ENCODE measurements at places on chromosomes 16 and 17. TPM values are rescaled to one million over a fixed set of nuclear protein-coding genes. Genes with fewer than 3 reads are reported as not detected.

Gene GRAP
- polyA plus RNA-seq: 13.2 TPM

Gene MYOCD
- 7.3 TPM for polyA plus RNA-seq

Gene ENPP7
- not detected for polyA plus RNA-seq

Gene AP1G1
- polyA plus RNA-seq: 125 TPM

- DNase-seq: no peak
Measured at GRCh38 chr16:57711346-57711745, 16.7 kb downstream of the DRC7 start.

DNA sequence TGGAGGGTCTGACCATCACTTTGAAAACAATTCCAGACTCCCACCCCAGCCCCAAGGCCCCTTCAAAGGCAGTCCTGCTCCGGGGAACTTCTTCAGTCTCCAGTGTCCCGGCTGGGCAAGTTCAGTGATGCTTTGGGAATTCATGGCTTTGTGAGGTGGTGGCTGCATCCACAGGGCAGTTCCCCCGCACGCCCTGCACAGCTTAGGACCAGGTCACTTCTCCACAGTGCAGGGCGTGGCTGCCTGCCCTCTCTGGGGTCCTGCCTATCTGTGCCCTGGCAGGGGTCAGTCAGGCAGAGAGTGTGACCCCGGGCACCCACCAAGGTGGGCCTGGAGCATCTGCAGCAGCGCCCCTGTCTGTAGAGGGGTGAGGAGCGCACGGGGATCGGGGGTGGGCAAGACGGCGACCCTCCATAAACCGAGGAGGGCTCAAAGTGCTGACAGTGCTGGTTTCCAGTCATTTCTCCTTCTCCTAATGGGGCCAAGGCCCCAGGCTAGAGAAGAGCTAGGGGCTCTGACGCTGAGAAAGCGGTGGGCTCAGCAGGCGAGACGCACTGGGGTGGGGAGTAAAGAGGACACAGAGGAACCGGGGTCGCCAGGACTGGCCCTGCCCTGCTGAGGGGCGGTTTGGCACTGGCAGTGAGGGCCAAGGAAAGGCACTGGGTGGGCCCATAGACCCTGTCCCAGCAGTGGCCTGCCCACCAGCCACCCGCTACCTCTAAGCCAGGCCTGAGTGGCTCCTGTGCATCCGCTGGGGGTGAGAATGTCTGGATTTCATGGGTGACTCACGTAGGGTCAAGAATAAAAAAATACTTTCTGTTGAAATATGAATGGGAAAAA, 4.2 kb upstream of the ARHGAP27 start:
- no peak for DNase-seq

Gene TLCD3B
- polyA plus RNA-seq: 194 TPM

DNA sequence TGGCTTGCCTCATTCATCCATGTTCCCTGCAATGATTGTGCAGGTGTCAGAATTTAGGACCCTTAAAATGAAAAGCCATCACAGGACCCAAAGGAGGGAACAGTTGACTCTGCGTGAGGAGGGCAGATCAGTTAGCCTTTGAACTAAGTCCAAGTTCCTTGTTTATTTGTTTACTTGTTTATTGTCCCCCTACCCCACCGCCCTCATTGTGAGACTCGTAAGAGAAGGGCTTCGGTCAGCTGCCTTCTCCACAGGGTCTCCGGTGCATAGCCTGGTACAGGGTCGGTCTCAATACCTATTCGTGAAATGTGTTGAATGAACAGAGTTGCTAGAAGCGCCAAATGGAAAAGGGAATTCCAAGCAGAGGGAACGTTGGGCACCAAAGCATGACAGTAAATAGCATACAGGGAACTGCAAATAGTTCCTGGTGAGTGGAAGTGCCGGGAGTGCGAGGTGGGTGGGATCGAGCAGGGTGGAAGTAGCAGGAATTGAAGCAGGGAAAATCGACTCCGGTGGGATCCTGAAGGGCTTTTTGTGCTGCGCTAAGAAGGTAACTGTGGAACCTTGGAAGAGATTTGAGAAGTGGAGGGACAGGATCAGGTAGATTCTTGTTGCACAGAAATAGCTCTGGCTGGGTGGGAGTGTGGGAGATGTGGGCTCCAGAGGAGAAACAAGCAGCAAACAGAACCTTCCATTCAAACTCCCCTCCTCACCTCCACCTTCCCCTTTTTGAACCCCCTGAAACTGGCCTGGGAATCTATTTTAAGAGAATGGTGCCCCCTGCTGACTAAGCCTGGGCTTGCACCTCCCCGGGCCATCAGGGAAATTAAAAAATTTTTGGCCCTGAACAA, 12.7 kb downstream of the SLC35B1 start:
- DNase-seq: peak; percentile 81

Gene HS3ST3B1
- 2.1 TPM for polyA plus RNA-seq

Gene C16orf74
- polyA plus RNA-seq: 4.3 TPM

DNA sequence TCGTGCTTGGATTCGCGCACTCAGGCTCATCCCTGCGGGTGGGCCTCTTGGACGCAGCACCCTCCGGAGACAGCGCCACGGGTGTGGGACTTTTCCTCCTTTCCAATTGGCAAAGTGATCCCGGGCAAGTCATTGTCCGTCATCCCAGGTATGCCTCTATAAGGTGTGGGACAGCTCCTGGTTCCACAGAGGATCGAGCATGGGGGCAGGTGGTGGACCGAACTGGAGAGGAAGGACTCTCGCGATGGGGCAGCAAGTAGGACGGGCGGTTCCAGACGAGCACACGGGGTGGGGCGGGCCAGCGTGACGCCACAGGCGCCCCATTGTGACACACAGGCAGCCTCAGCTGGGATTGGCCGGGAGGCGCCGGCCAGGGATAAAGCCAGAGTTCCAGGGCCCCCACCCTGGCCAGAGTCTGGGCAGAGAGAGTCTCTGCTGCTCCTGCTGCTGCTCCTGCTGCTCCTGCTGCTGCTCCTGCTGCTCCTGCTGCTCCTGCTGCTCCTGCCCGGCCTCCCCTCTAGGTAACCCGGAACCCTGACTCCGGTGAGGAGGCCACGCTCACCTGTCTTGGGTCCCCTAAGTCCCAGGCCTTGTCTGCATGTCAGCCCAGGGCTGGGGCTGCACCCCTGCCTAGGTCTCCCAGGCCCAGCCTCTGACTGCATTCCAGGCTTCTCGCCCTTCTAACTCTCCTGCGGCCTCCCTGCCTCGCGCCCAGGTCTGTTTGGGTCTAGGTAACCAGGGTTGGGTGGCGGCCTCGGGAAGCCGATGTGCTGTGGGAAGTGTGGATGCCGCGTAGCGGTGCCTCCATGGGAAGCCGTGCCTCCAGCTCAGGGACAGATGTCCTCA, 38.5 kb upstream of the SLC47A1 start:
- peak; percentile 24 for DNase-seq

- peak; percentile 71 for DNase-seq
Measured at GRCh38 chr16:85616607-85617321, 3.6 kb downstream of the GSE1 start.

Gene HOXB1
- polyA plus RNA-seq: not detected

Gene SULT1A4
- 19.4 TPM for polyA plus RNA-seq

- DNase-seq: peak; percentile 80
Measured at GRCh38 chr17:18257982-18258355, 569 bp downstream of the FLII start.

Gene OSGIN1
- 18.5 TPM for polyA plus RNA-seq

DNA sequence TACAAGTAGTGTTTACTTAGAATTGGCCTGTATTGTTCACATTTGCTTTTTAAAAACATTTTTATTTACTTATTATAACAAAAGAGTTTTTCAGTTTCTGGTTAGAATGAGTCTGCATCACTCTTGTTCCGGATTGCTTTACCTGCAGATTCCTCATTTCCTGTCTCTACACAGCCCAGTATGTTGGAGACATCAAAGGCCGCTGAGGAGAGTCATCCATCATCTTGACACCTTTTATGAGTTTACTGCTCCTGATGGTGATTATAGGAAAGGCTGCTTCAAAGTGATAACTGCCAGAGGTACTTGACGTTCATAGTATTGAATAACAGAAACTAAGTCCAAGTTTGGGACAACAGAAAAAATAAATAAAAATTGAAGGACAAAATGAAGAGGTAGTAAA, 490.5 kb upstream of the CA10 start:
- no peak for DNase-seq

GRCh38 chr16:67509016-67509415, 19.6 kb upstream of the RIPOR1 start:
- no peak for DNase-seq

GRCh38 chr17:76121932-76122430, 18.4 kb upstream of the EXOC7 start:
- peak; percentile 43 for DNase-seq

Gene CES2
- 34.4 TPM for polyA plus RNA-seq

DNA sequence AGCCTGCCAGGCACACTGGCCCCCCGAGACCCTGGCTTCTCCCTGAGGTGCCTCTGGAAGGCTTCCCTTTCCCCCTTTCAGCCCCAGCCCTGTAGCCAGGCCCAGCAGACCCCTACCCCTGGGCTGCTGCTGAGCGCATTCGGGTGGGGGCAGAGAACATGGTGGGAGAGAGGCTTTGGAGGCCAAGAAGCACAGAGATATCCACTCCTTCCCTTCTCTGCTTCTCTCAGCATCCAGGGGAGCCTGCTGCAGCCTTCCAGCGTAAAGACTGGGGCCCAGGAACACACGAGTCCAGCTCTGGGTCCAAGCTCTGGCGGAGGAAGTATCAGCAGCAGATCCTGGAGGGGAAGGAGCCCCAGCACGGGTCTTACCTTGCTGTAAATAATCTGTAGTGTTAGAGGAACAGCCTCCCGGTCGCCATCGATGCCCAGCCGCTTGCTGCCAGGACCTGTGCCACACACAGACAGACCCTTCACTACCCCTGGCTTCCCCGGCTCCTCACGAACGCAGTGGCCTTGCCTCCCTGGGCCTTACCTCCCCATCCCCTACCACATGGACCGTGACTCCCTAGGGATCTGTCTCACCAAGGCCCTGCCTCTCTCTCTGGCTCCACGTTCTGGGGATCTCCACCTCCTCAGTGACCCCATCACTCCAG, 17.0 kb upstream of the PIK3R6 start:
- DNase-seq: no peak

GRCh38 chr16:4232541-4233386, 9.1 kb downstream of the SRL start:
- peak; percentile 62 for DNase-seq

GRCh38 chr17:1726626-1727257, 2.2 kb downstream of the WDR81 start:
- no peak for DNase-seq

Gene EXOC3L1
- polyA plus RNA-seq: 2.6 TPM

Gene KRT27
- polyA plus RNA-seq: 0.58 TPM

- DNase-seq: no peak
Measured at GRCh38 chr17:67993998-67994361, 2.3 kb downstream of the C17orf58 start.

- DNase-seq: no peak
Measured at GRCh38 chr16:77043076-77043475, 147.9 kb upstream of the MON1B start.

Gene PYY
- polyA plus RNA-seq: 1.5 TPM

GRCh38 chr16:58433569-58433951, 41.3 kb downstream of the GINS3 start:
- no peak for DNase-seq

GRCh38 chr17:29968271-29968670, 26.8 kb downstream of the EFCAB5 start:
- no peak for DNase-seq

GRCh38 chr16:88692861-88693260, 6.6 kb upstream of the SNAI3 start:
- no peak for DNase-seq

DNA sequence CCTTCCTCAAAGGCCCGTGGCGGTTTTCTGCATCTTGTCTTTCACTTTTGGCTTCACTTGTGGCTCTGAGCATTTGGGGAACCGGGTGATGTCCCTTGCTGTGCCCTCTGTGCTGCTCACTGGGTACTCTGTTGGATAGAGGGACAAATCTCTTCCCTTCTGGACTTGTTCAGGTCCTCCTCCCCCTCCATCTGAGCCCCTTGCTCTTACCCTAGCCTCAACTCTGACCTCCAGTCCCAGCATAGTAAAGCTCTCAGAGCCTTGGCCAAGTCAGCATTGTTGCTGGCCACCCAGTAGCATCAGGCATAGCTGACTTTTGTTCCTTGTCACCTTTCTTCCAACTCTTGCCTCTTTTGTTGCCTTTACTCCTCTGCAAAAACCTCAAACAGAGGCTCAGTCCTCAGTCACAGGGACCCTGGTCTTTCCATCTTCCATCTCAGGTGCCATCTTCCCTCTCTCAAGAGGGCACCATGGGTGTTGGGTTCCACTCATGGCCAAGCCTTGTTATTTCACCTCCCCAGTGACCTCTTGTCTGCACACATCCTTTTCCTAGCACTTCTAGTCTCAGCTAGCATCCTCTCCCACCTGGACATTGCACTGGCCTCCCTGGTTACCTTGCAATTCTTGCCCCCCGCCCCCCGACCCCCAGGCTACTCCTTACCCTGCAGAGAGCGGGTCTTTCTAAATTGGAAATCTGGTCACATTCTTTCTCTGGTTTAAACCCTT, 393 bp upstream of the PSMB10 start:
- no peak for DNase-seq

- no peak for DNase-seq
Measured at GRCh38 chr17:12136646-12137045, 116.0 kb downstream of the MAP2K4 start.

DNA sequence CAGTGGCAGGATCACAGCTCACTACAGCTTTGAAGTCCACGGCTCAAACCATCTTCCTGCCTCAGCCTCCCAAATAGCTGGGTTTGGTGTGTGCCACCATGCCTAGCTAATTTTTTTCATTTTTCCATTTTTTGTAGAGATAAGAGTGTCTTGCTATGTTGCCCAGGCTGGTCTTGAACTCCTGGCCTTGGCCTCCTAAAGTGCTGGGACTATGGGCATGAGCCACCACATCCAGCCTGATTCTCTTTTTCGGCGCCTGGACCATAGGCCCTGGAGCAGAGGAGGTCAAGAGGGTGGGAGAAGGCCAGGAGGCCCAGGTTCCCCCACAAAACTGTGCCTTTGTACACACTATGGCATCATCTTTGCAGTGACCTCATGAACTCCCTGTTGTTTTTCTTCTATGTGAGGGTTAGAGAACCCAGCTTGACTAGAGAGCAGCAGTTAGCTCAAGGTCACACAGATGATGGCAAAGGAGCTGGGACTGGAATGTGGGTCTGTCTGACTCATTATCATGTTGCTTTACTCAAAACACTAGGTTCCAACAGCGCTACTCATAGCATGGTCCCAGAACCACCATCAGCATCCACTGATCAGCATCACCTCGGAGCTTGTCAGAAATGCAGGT, 16.3 kb downstream of the SCN4A start:
- no peak for DNase-seq

DNA sequence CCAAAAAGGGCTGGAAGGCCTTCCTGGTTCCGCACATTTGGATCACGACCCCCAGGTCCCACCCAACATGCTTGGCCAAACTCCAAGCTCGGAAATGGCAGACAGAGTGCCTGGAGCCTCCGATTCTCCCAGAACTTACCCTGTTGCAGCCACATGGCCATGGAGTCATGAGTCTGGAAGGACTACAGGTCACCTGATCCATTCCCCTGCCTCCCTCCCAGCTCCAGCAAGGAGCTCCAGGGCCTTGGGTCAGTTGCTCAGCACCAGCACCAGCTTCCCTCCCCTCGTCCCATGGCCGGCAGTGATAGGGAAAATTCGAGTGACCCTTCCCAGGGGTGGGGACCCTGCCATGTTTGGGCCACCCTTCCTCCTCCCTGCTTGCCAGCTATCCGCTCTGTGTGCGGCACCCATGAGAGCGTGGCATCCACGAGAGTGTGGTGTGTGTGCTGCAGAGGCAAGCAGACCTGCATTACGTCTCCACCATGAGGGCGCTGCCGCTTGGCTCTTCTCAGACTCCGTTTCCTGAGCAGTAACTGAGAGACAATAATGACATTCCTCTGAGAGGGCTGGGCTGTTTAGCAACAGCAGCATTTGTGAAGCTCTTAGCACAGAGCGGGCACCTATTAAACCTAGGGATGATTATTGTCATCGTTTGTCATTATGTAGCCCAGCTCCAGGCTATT, 21.3 kb upstream of the RPL38 start:
- DNase-seq: no peak

GRCh38 chr16:75114179-75114945, 2.2 kb downstream of the LDHD start:
- DNase-seq: no peak

Gene SLC52A1
- 0.50 TPM for polyA plus RNA-seq

Data from testis (tissue), 5 donors.